ENCODE measurements at places on chromosomes 12 and 14.

GRCh38 chr14:102807013-102807406 lies 29.8 kb downstream of the TRAF3 start:
- DNase-seq, result no peak

- no peak for DNase-seq
These were observed 4.9 kb upstream of the VASH1 start for GRCh38 chr14:76756371-76756750.

DNA sequence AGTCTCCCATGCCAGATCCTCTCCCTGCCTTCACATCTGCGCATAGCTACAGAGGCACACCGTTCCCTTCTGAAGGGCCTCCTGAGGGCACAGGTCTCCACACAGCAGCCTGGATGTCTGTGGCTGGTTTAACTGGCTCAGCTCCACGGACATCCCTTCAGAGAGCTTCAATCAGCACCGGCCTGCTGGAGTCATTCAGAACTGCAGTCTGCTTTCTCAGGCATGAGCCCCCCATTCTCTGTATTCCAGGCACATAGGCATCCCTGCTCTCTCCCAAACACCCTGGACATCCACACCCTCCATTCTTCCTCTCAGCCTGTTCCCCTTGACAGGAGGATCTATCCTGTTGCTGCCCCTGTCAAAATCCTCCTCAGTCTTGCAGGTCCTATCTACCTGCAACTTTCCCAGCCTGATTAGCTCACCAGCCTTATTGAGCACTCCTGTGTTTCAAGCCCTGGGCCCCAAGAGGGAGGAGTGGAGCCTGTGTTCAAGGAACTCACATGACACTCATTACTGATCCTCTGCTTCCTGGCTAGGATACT lies 2.9 kb upstream of the DHRS2 start:
- DNase-seq, result no peak

- DNase-seq, result no peak
These were observed 173.5 kb downstream of the SLC41A2 start for GRCh38 chr12:104784592-104784991.

GRCh38 chr14:61749867-61750266 lies 12.4 kb upstream of the SNAPC1 start:
- peak; percentile 39 for DNase-seq

- DNase-seq, result no peak
These were observed 26.2 kb upstream of the AP4S1 start for GRCh38 chr14:30999038-30999773.

- no peak for DNase-seq
These were observed 328.9 kb downstream of the TMTC2 start for GRCh38 chr12:83015390-83016217.

DNA sequence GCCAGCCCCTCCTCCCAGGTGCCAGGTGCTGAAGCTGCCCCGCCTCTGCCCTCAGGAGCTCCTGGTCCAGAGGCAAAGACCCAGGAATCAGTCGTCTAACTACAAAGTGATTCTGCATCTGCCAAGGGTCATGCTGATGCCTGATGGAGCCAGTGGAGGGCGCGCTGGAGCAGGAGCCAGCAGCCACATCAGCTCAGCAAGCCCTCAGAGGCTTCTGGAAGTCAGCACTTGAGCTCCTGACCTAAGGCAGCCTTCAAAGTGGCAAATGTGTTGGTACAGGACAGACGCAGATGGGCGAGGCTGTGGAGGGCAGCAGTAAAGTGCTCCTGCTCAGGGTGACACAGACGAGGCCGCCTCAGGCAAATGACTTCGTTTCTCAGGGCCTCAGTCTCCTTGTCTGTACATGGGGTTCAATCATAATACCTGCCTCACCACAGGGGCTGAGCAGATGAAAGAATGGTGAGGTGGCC lies 10.9 kb downstream of the C12orf43 start:
- peak; percentile 29 for DNase-seq

- no peak for DNase-seq
These were observed 133.1 kb downstream of the SLC15A4 start for GRCh38 chr12:128690641-128691040.

DNA sequence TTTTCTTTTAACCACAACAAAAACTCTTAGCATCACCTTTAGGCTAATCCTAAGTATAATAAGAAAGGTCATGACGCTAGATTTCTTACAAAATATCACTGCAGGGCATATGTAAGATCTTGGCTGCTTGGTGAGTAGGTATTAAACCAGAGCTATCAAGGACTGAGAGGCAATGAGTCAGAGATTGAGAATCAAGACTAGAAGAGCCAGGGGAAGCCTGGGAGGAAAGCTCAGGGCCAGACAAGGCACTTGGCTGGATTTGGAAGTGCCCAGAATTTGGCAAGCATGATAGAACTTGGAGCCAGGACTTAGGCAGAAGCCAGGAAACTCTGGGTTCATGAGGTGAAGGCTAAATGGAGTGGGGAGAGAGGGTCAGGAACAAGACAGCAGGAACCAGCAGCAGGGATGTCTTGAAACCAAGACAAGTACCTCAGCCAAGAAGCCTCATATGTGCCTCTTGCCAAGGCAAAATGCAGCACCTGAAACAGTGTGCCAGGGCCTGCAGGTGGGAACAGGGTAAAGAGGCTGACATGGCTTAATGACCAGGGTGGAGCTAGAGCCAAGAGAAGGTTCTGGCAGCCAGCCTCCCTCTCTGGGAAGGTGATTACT lies 49.9 kb downstream of the PTHLH start:
- peak; percentile 22 for DNase-seq

DNA sequence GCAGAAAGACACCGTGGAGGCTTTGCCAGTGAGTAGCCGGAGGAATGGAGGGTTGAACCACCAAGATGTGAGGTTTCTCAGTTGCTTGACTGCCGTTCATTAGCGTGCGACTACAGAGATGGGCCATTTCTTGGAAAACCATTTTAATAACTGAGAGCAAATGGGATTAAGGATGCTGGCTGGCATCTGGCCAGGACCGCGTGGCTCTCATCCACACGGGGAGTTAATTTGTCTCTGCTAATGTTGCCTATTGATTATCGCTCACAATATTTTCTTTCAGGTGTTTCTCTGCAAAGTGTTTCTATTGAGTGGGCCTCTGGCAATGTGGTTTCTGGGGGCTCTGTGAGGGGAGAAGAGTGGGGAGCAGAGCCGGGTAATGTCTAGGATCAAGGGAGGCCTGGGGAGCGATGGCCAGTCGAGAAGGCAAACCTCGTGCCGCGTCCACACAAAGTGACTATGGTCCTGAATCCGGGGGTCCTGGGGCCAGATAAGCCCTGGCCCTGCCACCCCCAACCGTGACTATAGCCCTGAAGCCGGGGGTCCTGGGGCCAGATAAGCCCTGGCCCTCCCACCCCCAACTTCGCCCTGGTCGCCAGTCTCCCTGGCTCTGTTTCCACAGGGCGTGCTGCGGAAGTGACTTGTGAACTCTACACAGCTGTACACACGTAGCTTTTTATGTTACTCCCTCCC lies 110.6 kb downstream of the PRMT8 start:
- no peak for DNase-seq

DNA sequence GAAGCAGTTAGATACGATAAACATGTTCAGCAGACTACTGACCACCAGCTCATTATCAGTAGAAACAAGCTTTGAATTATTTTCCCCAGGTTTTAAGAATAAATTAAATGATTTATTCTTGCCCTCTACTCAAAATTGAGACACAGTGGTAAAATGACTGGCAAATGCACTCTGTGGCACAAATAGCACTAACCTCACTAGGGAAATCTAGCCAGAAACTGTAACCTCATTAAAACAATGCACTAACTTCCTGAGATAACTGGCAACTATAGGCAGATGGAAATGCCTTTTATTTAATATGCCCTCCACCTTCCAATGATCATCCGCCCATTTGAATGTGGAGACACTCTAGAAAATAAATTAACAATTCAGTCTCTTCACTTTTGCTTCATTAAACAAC lies 33.2 kb downstream of the CPNE8 start:
- no peak for DNase-seq

GRCh38 chr14:96252999-96253539 lies 2.9 kb upstream of the BDKRB1 start:
- peak; percentile 96 for DNase-seq

- DNase-seq, result no peak
These were observed 12.9 kb downstream of the NCOR2 start for GRCh38 chr12:124554429-124555029.

- DNase-seq, result no peak
These were observed 49.7 kb downstream of the TSPAN11 start for GRCh38 chr12:30976206-30976605.

- DNase-seq, result peak; percentile 43
These were observed 794 bp downstream of the RCOR1 start for GRCh38 chr14:102593061-102593824.

- no peak for DNase-seq
These were observed 1.5 kb downstream of the GRIN2B start for GRCh38 chr12:13979772-13980378.

- no peak for DNase-seq
These were observed 644.9 kb upstream of the FLRT2 start for GRCh38 chr14:84885061-84885460.

DNA sequence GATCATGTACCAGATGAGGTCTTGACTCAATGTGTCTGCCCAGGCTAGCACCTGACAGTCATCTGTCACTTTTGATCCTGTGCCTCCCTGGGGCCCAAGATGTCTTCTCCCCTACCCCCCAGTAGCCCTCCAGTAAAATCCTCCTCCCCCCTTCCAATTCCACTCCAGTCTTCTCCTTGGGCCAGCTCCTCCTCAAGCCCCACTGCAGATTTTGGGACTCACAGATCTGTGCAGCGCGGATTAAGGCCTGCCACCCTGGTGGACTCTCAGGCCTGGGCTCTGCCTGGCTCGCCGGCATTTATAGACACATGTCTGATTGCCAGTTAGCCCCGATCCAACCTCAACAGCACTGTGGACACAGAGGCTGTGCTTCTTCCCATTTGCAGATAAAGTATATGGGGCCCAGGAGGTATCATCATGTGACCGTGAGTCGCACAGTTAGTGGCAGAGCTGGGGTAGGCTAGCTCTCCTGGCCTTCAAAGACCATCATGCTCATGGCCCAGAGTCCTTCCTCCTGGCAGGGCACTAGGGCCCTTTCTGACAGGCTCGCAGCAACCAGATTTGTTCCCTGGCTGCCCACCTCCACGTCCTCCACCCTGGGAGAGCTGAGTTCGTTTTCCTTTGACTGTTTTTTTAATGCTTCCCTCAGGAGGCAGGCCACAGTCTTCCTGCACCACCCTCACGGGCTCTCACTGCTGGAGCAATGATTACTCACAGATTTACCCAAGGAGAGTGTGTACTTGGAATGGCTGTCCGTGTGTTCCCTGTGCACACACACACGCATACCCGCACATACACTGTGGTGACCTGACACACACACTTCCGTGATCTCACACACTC lies 98.3 kb upstream of the DIO3 start:
- no peak for DNase-seq

GRCh38 chr12:122064780-122065588 lies 13.6 kb upstream of the MLXIP start:
- DNase-seq, result peak; percentile 94

GRCh38 chr12:29762637-29763300 lies 21.0 kb downstream of the TMTC1 start:
- no peak for DNase-seq

GRCh38 chr12:4454315-4454860 lies 8.8 kb upstream of the FGF6 start:
- DNase-seq, result no peak

- DNase-seq, result peak; percentile 20
These were observed 244.2 kb upstream of the CLEC14A start for GRCh38 chr14:38500125-38500524.

- no peak for DNase-seq
These were observed 143.6 kb downstream of the TMEM117 start for GRCh38 chr12:43979450-43979849.

GRCh38 chr12:77220586-77220985 lies 155.2 kb upstream of the E2F7 start:
- peak; percentile 15 for DNase-seq

- DNase-seq, result no peak
These were observed 245.8 kb upstream of the NAV3 start for GRCh38 chr12:77584860-77585259.

DNA sequence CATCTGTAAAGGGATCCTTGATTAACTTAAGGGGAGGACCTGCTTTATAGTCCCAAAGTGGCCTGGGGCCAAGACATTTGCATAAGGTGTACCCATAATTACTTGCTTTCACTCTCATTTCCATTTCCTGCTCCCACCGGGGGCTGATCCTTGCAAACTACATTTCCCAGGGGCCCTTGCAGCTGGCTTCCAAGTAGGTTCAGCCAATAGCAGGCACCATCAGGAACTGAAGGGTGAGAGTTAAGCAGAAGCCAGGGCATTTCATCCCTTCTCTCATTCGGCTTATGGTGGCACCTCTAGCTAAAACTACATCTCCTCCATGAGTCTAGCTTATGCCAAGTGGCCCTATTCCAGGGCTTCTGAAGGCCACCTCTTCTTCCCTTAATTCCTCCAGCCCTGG lies 88.8 kb downstream of the CCDC60 start:
- DNase-seq, result no peak

- no peak for DNase-seq
These were observed 6.1 kb upstream of the LRP1-AS start for GRCh38 chr12:57153415-57153997.

DNA sequence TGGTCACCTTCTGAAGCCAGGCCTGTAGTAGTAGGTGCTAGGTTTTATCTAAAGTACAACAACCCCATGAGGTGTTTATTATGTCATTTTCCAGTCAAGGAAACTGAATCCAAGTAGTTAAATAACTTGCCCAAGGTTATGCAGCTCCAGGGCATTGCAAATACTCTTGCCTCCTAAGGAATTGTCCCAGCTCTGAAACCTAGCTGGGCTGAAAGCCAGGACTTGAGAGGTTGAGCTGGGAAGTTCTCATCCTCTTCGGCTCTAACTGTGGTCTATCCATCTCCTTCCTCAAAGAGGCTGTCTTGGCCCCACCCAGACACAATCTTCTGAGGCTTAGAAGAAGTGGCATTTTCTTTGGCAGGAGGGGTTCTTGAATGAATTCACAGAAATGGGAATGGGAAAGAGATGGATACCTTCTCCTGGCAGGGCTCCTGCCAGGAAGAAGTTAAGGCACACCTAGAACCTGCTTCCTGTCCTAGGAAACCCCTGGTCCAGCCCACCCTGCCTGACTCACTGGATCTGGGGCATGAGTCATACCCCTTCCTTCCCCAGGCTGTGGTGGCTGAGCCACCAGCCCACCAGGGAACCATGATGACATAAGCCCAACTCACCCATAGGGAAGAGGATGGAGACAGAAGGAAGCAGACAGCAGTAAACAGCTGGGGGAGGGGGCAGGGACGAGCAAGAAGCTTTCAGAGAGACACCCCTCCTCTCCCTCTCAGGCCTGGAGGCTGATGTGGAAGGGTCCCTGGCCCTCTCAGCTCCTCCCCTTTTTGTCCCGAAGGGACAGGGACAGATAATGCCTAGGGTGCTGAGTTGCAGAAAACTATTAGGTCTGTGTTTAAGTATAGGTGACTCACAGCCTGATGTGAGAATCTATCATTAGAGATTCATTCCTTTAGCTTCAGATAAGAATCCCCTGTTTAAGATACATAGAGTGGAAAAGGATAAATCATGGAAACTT lies 2.1 kb upstream of the PLEK2 start:
- peak; percentile 94 for DNase-seq

- no peak for DNase-seq
These were observed 139.7 kb downstream of the EMP1 start for GRCh38 chr12:13336216-13336615.
